Foreskin fibroblast (primary cell): ENCODE measurements at places on chromosomes 16 and 17.

DNA sequence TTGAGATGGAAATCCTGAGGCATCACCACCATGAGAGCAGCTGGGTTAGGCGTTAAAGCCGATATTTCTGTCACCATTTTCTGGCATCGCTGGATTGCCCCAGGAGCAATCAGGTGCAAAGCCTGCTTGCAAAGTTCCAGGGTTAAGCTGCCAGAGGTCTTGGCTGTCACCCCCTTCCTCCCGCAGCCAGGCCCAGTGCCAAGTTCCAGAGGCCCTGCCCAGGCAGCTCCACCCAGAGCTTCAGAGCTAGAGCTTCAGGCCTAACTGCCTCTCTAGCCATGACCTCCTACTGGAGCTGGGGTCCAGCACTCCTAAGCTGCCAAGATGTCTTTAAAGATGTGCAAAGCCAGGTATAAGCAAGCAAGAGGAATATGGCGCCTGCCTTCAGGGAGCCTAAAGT lies 8.8 kb upstream of the TMEM238L start:
- no peak for DNase-seq

- no peak for DNase-seq
Measured at GRCh38 chr17:27743281-27743885, 56.9 kb downstream of the NOS2 start.

DNA sequence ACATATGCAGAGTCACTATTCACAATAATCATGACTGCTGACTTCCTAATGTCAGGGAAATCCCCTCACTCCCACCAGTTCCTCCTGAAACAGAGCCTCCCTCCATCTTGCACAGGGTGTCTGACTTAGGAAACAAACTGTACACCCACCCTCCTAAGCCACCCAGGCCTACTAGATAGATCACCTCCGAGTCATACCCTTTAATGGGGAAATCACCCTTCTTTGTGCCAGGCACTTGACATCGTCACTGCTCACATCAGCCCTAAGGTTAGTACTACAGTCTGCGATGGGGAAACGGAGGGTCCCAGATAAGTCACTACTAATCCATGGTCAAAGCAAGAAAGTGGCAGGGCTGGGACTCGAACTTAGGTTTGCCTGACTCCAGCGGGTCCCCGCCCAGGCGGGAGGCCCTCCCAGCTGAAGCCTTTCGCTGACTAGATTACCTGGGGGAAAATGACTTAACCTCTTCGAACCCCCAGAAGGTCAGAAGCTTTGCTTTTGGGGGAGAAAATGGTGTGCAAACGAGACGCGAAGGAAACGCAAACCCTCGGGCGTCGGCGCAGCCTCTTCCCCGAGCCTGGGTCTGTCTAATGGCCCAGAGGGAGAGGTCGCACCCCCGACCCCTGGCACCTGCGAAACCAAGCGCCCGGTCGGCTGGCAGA lies 3.4 kb upstream of the MLLT6 start:
- peak; percentile 38 for DNase-seq

GRCh38 chr17:60305141-60305540 lies 86.8 kb downstream of the USP32 start:
- no peak for DNase-seq

- peak; percentile 70 for DNase-seq
Measured at GRCh38 chr17:6753006-6753445, 2.8 kb upstream of the XAF1 start.

- no peak for DNase-seq
Measured at GRCh38 chr16:89119661-89120141, 26.0 kb downstream of the ACSF3 start.

DNA sequence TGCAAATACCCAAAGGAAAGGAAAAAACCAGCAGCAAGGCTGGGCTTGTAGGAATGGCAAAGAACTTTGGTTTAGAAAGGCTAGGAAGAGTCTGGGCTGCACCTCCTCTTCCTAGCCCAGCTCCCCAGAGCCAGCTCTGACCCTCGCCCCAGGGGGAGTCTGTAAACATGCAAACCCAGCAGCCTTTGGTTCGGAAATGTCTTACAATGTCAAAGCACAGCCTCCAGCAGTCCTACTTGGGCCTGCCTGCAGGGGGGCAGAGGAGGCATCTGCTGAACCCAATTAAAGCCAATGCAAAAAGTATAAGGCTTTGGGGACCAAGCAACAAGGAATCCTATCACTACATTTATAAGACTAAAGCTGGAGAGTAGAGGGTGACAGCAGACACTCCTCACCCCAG lies 5.0 kb upstream of the FTSJ3 start:
- no peak for DNase-seq

GRCh38 chr16:15907863-15908478 lies 19.6 kb upstream of the CEP20 start:
- DNase-seq, result no peak

GRCh38 chr17:30921544-30922196 lies at the start of gene ADAP2:
ADAP2 (plus strand) TSS chr17:30921945; CDS start chr17:30922015, 70 bp downstream.
- DNase-seq, result no peak

GRCh38 chr16:87308826-87309225 lies 8.4 kb downstream of the C16orf95 start:
- no peak for DNase-seq

DNA sequence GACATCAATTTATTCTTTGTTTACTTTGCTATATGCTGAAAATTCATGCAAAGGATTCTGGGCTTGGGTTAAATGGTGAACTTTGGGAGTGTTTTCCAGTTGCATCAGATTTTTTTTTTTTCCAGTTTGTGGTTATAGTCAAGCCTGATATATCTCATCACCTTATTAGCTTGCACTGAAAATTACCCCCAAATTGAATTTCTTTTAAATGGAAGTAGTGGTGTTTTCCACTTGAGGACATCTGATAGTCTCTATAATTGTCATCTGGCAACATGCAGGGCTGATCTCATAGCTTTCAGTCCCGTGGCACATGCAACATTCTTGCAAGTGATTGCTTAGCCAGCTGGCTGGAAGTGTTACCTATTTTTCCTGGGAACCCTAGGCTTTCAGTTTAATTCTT lies 4.7 kb upstream of the KRTAP3-1 start:
- peak; percentile 86 for DNase-seq

GRCh38 chr16:88473666-88474534 lies 20.8 kb downstream of the ZFPM1 start:
- no peak for DNase-seq
